ENCODE measurements at places on chromosomes 5 and 9.

DNA sequence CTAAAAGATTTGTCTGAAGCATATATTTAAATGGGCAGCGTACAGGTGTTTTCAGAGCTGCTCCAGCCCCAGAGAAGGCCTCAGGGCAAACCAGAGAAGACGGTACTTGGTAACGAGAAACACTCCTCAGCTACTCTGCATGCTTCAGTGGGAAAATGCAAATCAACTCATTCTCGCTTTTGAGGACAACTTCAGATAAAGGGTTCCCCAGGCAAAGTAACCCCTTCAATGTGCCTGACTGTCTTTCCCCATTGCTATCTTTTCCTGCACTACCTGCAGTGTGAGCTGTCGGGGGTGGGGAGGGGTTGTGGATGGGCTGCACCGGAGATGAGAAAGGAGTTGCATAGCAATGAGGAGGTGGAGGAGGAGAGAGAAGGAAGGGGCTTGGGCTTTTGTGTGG lies 339.7 kb upstream of the CLINT1 start:
- DNase-seq = no peak

DNA sequence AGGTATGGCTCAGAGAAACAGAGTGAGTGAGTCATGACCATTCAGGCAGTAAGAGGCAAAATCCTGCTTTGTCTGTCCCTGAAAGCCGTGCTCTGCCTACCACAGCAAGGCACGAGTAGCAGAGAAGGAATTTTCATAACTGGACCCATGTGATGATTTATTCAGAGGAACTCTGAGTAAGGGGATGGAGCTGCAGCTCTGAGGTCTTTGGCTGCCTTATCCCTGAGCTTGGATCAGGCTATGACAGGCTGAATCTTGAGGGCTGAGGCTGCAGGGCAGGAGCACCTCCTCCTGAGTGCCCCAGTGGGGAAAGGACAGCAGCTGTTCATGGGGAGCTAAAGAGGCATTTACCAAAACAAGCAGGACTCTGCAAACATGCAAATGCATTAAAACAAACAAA lies 183.4 kb downstream of the PAPPA start:
- no peak for DNase-seq

- no peak for DNase-seq
Measured at GRCh38 chr5:133292300-133292699, 240.5 kb downstream of the HSPA4 start.

DNA sequence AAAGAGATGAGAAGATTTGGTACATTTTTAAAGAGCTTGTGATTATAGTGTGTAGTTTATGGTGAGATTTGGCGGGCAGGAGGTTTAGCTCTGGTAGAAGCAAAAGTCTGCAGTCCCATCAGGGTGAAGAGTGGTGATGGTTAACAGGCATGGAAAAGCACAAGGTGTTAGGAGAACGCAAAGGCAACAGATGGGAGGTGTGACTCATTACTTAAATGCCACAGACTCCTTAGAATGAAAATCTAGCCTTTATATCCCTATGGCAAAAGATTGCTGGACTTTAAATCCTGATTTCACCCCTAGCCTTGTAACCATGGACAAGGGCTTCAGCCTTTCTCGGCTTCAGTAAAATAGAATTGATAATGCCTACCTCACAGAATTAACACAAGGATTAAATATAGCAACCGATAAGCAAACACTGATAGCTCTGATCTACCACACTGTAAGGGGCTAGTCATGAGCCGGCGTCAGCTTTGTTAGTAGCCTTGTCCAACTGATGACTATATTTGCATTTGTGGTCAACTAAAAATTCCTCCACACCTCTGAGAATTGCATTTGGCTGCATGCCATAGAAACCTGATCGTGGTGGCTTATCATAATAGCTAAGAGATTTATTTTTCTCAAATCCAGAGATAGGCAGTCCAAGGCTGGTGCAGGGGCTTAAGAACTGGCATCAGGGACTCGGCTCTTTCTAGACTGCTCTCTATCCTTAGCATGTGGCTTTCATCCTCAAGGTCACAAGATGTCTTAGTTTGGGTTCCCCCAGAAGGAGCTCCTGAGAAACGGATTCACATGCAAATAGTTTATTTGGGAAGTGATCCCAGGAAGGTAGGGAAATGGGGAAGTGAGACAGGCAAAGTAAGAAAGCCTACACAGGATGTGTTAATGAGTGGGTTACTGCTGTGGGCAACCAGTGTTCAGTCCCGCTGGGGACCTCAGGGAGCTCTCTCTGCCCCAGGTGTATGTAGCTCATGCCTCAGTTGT lies 19.6 kb downstream of the MFAP3 start:
- peak; percentile 20 for DNase-seq

DNA sequence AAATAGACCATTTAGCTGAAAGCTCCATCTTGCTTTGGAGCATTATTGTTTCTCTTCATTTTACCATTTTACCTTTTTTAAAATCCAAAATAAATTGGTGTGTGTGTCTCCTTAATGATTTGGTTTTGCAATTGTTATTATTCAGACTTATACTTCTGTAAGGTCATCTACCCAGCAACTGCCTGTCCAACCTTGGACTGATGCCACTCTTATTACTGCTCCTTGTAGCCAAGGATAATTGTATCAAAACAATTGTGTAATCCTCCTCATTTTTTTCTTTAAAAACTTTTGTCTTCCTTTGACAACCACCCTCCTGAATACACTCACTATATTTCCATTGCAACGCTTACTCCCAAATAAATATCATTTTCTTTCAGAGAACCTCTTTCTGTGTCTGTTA lies 30.3 kb upstream of the HMGCR start:
- DNase-seq = no peak

DNA sequence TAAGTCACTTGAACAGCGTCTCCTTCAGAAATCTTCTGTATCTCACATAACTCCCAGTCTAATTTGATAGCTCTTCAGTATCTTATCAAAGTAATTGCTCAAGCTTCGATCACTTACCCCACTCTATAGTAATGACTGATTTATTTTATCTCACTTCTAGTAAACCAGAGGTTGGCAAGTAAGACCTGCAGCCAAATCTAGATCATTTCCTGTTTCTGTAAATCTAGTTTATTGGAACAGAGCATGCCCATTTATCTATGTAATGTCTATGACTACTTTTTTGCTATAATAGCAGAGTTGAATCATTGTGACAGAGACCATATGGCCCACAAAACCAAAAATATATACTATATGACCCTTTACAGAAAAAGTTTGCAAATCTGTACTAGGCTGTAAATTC lies 40.1 kb downstream of the TSSK1B start:
- no peak for DNase-seq

- no peak for DNase-seq
Measured at GRCh38 chr5:53987101-53987500, 323.3 kb downstream of the ARL15 start.

DNA sequence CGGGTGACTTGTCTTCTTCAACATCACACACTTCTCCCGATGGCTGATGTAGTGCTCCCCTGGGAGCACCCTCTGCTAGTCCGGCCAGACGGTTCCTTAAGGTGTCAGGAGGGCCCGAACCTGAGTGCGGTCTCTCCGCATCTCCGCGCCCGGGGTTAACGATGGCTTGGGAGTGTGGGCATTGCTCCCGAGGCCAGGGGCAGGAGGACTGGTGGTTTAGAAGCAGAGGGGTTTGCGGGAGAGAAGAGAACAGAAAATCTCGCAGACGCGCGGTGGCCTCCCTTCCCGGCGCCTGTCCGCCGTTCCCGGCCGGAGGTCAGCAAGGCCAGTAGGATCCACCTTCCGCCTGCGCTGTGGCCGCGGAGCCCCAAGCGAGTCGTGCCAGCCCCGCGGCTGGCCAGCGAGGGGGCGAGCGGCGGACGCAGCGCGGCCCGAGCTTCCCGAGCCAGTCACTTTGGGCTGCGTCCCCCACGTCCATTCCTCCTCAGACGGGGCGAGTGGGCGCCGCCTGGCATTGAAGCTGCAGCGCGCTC lies 700 bp downstream of the CDO1 start:
- DNase-seq = no peak

DNA sequence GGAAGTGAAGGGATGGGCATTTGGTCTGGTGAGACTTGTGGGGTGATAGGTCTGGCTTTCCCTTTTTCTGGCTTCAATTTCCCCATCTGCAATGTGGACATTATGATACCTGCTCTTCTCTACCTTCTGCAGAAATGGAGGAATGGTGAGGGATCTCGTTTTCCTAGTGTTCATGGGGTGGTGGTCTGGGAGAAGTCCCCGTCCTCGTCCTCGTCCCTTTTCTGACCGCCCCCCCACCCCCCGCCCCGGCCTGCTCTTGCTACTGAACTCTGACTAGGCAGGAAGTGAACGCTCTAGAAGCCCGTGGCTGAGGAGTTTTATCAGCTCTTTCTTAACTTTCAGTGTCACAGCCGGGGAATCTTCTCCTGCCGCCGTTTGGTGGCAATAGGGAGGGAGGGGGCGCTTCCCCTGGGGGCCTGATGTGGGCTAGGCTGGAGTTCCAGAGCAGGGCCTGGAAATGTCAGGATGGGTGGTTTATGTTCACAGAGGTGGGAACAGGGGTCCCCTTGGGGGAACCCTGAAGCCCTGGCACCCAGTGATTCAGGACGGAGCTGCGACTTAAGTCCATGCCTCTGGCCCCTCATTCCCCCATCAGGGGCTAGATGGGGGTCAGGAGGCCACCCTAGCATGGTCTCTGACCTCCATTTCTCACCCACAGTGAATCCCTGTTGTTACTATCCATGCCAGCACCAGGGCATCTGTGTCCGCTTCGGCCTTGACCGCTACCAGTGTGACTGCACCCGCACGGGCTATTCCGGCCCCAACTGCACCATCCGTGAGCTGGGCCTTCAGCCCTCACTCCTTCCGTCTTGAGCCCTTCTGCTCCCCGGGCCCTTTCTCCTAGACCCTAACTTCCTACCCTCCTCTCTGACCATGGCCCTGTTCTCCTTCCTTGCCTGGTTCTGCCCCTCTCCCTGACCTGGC lies 6.7 kb downstream of the PTGS1 start:
- DNase-seq = no peak

DNA sequence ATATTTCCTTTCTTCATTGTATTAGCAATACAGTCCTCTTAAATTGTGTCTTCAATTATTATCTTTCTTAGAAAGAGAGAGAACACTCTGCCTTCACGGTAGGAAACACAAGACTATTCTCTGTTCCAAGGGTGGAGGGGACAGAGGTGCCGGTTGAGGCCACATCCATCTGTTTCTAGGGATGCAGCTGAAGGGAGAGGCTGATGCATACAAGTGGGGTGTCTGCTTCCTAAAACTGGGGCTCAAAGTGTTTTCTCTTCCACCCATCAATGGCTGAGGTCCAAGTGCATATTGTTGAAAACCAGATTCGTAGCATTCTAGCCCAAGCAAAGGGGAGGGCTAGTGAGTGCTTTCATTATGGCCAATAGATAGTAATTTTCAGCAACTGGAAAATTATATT lies 9.5 kb downstream of the IRX2 start:
- no peak for DNase-seq

DNA sequence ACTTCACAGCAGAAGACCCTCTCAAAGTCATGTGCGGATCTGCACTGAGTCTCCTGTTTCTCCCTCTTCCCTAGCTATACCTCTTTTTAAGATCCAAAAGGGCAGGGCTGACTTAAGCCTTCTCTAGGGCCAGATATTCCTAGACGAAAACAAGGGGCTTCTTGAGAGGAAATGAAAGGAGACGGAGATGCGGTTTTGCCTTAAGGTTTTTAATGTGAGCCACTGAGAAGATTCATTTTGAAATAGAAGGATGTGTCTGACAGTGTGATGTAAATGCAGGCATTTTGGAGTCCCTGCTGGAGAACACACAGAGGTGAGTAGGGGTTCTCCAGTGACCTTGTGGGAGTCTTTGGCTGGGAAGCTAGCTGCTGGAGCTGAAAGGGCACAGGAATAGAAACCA lies 15.6 kb upstream of the IL12B start:
- no peak for DNase-seq

GRCh38 chr9:33186457-33187168 lies 19.5 kb upstream of the B4GALT1 start:
- DNase-seq = no peak

DNA sequence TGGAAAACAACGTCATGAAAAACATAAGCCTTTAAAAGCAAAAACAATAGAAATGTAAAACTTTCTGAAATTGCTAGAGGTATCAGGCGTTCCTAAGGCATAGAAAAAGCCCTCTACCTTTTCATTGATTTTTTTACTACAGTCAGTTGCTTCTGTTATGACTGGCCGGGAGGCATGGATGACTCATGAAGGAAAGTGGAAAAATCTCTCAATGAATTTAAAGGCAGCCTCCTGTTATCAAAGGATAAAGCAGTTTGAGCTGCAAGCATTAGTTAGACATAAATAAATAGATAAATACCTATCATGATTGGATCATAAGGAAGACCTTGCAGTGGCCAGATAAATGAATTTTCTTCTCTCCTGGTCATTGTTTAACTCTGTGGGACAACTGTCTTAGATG lies 281.6 kb downstream of the MAST4 start:
- no peak for DNase-seq

DNA sequence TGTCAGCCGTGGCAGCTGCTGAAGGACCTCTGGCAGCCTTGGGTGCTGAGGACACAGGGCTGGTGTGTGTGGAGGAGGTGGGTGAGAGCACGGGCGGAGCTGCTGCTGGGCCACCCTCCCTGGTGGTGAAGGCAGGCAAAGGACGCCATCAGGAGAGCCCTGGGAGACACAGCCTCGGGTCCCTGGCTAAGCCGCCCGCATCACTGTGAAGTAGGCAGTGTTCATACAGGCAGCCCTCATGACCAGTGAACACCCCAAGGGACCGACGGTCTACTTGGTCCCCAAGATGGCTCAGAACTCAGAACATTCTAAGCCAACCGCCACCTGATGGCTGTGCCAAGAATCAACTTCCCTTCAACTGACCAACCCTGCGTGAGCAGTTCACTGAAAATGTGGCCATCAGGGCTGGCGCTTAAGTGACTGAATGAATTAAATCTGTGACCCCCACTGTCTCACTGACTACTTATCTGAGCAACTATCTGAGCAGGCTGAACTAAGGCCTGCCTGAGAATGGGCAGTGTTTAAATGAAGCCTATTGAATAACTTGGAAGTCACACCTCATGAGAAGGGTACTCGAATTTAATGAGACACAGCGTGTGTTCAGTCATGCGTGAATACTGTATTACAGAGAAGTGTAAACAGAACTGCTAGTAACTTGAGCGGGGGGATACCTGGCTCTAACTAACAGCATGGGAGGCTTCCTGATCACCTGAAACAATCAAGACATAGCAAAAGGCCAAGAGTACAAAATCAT lies 54.7 kb upstream of the SIMC1 start:
- no peak for DNase-seq

- no peak for DNase-seq
Measured at GRCh38 chr5:8048920-8049319, 180.0 kb downstream of the MTRR start.

GRCh38 chr9:107948601-107949000 lies 459.0 kb upstream of the KLF4 start:
- DNase-seq = no peak

- peak; percentile 33 for DNase-seq
Measured at GRCh38 chr9:136711751-136712689, at the start of gene DIPK1B. Gene DIPK1B, plus strand, starts transcription at chr9:136712572. Its CDS starts 94 bp downstream, at chr9:136712666.
